Activated CD8-positive, alpha-beta memory T cell treated with anti-CD3 and anti-CD28 coated beads for 1 hour (primary cell): ENCODE measurements at places on chromosomes 5 and 9.

DNA sequence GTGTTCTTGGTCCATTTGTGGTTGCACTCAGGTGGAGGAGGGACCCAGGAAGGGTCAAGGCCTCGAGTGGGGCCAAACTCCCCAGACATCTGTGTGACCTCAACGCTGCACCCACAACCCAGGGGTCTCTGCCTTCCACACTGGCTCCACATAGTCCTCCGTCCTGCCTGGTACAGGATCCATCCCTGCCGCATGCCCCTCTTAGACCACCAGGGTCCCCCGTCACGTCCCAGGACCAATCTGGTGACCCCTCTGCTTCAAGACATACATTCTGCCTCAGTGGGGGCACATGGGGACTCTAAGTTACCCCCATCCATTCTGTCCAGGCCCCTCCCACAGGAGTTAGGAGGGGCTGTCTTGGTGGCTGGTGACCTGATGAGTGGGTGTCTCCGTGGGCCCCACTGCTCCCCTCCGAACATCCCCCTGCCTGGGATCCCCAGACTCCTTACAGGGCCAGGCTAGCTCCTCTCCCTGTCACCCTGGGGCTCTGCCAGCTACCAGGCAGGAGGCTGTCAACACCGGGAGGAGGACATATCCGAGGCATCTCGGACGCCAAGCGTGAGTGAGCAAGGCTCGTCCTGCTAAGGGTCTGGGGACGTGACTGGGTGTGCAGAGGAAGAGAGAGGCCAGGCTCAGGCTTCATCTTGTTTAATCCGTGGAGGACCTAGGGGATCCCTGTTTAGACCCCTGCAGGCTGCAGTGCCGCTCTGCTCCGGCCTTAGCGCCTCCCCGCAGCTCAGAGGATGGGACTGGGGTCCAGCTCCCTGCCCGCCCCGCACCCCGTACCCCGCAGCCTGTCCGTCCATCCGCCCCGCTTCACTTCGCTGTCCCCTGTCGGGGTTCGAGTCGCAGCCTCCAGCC lies 32.3 kb downstream of the TSPAN17 start:
- no peak for DNase-seq

DNA sequence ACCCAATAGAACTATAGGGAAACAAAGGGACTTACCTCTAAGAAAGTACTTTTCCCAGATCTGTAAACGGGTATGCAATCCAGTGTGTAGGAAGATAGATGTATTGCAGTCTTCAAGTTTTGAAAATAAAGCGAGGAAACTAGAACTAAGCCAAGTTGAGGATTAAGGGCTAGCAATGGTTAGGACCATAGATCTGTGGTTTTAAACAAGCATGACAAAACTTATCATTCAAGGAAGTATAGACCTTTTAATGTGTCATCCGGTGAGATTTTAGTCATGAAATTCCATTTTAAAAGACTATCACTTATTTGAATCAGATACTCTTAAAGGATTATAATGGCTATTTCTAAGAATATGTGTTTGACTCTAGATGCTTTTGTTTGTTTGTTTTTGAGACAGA lies 20.5 kb downstream of the CD274 start:
- no peak for DNase-seq

- no peak for DNase-seq
These were observed 19.7 kb upstream of the SLC6A19 start for GRCh38 chr5:1181451-1182359.

GRCh38 chr9:26058111-26058895 lies 380.1 kb upstream of the TUSC1 start:
- DNase-seq = no peak

GRCh38 chr5:17910318-17910717 lies 276.1 kb downstream of the TAF11L14 start:
- DNase-seq = no peak

- no peak for DNase-seq
These were observed 1279.5 kb downstream of the CDH12 start for GRCh38 chr5:21573416-21574314.
